Stimulated activated CD4-positive, alpha-beta T cell treated with anti-CD3 and anti-CD28 coated beads, Interleukin-15, amount 100 ng/mL, for 48 hours (primary cell): ENCODE measurements at places on chromosomes 5 and 9.

DNA sequence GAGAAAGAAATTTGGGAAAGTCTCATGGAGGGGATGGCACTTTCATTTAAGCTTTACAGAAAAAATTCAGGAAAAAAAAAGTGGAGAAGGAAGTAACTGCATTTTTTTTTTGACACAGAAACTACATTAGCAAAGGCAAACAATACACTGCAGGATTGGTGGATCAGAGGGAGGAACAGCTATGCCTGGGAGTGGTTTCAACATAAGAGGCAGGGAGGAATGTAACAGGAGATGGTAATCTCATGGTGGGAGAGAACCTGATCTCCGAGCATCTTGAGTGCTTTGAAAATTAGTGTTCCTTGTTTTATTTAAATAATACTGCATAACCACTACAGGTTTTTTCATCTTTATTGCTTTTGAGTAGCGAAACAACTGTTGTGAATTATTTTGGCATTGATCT, 249.4 kb downstream of the FAM170A start:
- DNase-seq: no peak

DNA sequence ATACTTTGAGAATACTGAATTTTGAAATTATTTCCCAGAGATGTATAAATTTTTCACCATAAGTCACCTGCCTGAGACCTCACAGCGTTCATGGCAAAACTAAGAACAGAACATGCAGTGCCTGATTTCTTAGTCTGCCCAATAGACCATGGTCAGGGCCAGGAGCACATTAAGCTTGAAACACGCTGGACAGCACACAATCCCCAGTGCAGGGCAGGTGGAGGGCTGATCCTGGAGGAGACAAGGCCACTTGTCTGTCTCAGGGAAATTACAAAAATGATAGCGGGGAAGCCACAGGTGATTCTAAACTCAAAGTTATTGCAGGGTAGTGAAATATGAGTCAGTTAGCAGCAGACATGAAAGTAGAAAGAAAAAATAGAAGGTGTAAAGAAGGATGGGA, 18.6 kb upstream of the ENC1 start:
- DNase-seq: no peak

GRCh38 chr9:112493393-112494137, 6.9 kb downstream of the KIAA1958 start:
- DNase-seq: no peak

- DNase-seq: no peak
Measured at GRCh38 chr9:3571500-3571899, 45.7 kb upstream of the RFX3 start.

DNA sequence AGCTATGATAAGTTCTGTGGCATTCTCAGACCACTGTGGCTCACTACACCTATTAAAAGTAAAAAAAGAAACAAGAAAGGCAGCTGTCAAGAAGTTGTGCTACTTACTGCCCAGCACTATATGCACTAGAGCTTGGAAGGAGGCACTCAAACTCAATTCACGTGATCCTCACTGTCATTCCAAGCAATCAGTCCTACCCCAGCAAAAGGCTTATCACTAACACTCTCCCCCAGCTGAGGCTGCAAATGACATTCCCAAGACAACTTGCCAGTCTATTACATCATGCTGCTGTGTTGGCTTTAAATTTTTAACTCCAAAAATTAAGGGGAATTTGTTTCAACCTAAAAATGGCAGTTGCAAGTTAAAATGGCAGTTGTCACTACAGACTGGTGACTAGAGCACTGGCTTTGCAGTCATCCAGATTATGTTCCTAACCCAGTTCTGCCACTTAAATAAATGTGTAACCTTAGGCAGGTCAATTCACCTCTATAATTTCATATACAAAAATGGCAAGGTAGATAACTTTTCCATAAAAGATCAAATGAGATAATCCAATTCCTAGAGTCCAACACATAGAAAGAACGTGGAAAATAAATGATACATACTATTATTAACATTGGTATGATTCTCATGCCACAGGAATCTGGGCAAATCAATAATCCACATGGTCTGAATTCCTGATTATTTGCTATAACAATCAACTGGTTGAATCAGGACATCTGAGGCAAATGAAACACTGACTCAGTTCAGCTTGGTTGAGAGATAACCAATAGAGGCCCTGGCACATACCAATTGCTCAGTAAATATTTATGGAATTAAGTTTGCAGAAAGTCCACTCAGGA, 52.4 kb downstream of the FBXW11 start:
- DNase-seq: no peak
